ENCODE measurements at places on chromosomes 2 and 18.
A peak's percentile ranks its signal among the peaks of the same experiment; 100 is the strongest.

- DNase-seq = peak; percentile 3
Observed at GRCh38 chr18:79484661-79485621, 89.2 kb downstream of the NFATC1 start.

- DNase-seq = no peak
Observed at GRCh38 chr2:204871231-204871953, 326.1 kb downstream of the PARD3B start.

GRCh38 chr2:134421556-134422328 lies 167.9 kb downstream of the MGAT5 start:
- no peak for DNase-seq

DNA sequence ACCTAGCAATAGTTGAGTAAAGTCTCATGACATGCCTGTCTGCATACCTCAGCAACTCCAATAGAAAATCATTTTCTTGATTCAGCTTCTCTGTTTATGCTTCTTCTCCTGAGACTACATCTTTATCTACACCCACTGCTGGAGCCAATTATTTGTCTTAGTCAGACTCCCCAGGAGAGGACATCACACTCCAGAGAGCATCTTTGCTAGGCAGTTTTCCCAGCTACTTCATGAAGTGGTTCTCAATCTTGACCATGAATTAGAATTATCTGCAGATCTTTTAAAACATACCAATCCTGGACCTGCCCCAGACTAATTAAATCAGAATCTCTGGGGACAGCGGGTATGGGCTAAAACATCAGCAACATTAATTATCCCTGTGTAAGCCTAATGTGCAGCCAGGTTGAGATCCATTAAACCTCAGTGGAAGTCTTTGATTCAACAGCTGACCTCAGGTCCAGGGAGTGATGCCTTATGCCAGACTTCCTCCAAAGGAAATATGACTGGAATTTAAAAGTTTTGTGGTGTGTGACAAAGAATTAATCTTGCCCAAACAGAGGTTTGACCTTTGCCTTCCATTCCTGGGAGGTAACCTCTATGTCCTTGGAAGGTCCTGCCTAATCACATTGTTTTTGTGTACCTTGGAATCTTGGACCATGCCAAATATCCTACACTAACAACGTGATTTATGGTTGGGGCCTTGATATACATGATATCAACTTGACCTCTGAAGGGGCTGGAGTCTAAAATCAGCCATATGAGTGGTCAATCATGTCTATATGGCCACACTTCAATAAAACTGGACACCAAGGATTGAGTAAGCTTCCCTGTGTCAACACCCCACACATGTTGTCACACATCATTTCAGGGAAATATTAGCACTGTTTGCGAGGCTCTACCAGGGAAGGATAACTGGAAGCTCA lies 99.3 kb upstream of the DNAJC10 start:
- DNase-seq = no peak

GRCh38 chr2:163405298-163405697 lies 330.5 kb downstream of the FIGN start:
- no peak for DNase-seq

DNA sequence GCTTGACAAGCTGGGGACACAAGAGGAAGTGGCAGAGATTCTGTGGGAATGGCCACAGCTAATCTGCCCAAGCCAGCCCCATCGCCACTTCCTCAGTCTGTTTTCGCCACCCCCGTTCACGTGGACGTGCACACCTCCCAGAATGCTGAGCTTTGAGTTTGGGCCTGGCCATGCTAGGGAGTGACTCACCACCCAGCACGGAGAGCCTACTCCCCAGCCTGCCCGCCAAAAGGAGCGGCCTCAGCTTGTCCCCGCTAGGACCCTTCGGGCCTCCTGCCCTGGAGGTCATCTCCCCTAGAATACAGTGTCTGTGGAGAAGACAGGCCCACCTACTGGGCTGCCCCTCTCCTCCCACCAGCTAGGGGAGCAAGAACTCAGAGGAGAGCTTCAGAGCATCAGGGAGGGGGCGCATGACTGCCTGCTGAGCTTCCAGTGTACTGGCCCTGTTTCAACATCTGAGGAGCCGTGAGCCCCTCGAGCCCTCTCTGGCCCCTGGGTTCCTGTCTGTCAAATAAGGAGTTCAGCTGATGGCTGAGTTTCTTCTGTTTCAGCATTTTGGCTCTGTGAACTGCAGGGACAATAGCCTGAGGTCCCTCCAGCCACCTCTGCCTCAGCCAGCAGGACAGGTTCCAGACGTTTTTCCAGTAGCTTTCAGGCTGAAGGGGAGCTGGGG lies 5.1 kb downstream of the SLC35F6 start:
- DNase-seq = peak; percentile 43

GRCh38 chr18:48453330-48454066 lies 44.3 kb upstream of the ZBTB7C start:
- DNase-seq = peak; percentile 19

DNA sequence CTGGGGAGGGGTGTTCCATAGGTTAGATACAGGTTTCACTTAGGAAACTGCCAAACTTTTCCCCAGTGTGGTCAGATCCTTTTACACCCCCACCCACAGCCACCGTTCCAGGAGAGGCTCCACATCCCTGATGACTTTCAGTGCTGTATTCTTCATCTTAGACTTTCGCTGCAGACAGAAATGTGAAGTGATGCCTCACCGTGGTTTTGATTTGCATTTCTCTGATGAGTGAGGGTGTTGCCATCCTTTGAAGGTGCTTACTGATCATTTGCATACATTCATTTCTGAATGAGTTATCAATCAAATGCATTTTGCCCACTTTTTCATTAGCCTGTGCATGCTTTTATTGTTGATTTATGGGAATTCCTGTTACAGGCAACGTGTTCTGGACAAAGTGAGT lies 14.9 kb downstream of the COPS9 start:
- DNase-seq = no peak

DNA sequence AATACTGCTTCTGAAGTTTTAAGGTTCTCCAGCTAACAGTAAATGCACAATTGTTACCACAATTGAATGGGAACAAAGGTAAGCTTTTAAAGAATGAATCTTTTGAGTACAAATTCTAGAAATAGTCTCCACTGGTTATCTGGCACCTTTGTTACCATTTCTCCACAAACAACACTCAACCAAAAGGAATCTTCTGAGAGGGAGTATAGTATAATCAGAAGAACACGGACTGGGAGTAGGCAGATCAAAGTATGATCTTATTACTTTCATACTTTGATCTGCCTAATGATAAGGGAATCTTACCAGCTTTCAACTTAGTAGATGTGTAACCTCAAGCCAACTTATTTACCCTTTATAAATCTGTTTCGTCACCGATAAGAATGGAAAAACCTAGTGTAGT lies 1.4 kb downstream of the CEP76 start:
- DNase-seq = no peak
